NCI-H774 (cell line): ENCODE measurements at places on chromosomes 11 and 22.
A peak's percentile ranks its signal among the peaks of the same experiment; 100 is the strongest.

- no peak for DNase-seq
Observed at GRCh38 chr11:122769126-122769780, 69.0 kb upstream of the CRTAM start.

DNA sequence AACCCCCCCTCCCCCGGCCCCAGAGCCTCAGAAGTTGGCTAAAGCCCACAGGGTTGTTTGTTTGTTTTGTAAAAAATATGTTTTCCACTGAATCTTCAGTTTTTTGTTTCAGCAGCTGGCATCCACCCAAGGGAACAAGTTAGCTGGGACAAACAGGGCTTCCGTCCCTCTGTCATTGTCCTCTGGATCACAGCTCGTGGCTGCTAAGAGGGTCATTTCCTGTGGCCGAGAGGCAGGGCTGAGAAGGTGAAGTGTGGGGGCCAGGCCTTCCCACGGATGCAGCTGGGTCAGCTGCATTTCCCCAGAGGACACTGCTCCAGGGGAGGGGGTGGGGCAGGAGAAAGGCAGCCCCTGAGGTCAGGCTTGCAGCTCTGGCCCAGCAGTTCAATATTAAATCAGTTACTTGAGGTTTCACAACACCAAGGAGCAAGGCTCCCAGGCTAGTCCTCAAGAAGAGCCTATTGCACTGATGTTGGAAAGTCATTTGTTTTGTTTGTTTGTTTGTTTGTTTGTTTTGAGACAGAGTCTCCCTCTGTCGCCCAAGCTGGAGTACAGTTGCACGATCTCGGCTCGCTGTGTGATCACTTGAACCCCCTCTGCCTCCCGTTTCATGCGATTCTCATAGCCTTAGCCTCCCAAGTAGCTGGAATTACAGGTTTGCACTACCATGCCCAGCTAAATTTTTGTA is 34.4 kb upstream of the SMTN start:
- DNase-seq, result no peak

DNA sequence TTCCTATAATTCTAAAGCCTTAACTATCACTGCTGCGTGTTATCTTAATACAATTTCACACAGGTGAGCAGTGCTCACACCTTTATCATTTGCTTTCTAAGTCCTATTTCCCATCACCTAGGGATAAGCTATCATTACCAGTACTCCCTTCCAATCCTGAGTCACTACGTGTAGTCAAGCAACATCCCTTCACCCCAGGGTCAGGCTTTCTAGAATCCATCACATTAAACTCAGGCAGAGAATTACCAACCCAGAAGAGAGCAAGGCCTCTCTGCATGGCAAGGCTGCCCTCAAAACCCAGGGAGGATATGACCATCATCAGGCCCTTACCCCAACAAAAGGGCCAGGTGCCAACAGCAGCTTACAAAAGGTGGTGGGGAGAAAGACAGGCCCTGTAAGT is 9.8 kb downstream of the PACSIN2 start:
- DNase-seq, result no peak

DNA sequence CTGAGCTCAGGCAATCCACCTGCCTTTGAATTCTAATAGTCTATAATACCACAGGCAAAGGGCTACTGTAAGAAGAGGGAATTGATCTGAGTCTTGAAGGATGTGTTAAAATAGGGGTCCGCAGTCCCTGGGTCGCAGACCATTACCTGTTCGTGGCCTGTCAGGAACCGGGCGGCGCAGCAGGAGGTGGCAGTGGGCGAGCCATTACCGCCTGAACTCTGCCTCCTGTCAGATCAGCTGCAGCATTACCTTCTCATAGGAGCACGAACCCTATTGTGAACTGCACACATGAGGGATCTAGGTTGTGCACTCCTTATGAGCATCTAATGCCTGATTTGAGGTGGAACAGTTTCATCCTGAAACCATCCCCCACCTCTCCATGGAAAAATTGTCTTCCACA is 11.5 kb upstream of the TMEM123 start:
- no peak for DNase-seq

GRCh38 chr11:118264569-118265465 is 720 bp upstream of the MPZL2 start:
- DNase-seq, result no peak

DNA sequence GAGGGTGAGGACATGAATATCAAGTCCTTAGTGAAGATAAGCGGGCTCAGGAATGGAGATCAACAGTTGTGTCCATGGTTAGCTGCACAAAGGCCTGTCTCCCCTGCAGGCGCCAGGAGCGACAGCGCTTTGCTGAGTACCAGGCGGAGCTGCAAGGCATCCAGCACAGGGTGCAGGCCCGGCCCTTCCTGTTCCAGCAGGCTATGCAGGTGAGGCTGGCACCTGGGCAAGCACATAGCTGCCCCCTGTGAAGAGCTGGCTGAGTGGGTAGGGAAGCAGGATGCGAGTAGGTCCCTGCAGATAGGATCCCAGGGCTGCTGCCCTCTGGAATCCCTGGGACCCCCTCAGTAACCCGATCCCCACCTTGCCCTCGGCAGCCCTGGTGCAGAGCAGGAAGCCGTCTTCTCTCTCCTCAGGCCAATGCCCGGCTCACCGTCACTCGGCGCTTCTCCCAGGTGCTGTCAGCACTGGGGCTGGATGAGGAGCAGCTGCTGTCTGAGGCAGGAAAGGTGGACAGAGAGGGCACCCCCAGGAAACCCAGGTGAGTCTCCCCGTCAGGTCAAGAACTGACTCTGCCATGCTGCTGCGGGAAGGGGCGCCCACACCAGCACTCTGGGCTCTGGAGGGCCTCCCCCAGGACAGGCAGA is 2.6 kb upstream of the SART1 start:
- DNase-seq, result no peak

- DNase-seq, result peak; percentile 68
Observed at GRCh38 chr11:93287434-93287833, 43.1 kb upstream of the DEUP1 start.

GRCh38 chr11:102784380-102784779 is 4.0 kb upstream of the MMP10 start:
- DNase-seq, result no peak

GRCh38 chr11:32164836-32165235 is 74.0 kb downstream of the RCN1 start:
- no peak for DNase-seq

- DNase-seq, result no peak
Observed at GRCh38 chr11:108093128-108093904, 28.1 kb upstream of the ACAT1 start.

- DNase-seq, result no peak
Observed at GRCh38 chr11:35932121-35932520, 11.7 kb upstream of the LDLRAD3 start.

GRCh38 chr11:62122076-62122475 is 1.7 kb upstream of the INCENP start:
- no peak for DNase-seq

- peak; percentile 68 for DNase-seq
Observed at GRCh38 chr11:66856496-66857233, at the start of gene LRFN4. LRFN4 (plus strand) TSS chr11:66857064; CDS start chr11:66857745, 681 bp downstream.

DNA sequence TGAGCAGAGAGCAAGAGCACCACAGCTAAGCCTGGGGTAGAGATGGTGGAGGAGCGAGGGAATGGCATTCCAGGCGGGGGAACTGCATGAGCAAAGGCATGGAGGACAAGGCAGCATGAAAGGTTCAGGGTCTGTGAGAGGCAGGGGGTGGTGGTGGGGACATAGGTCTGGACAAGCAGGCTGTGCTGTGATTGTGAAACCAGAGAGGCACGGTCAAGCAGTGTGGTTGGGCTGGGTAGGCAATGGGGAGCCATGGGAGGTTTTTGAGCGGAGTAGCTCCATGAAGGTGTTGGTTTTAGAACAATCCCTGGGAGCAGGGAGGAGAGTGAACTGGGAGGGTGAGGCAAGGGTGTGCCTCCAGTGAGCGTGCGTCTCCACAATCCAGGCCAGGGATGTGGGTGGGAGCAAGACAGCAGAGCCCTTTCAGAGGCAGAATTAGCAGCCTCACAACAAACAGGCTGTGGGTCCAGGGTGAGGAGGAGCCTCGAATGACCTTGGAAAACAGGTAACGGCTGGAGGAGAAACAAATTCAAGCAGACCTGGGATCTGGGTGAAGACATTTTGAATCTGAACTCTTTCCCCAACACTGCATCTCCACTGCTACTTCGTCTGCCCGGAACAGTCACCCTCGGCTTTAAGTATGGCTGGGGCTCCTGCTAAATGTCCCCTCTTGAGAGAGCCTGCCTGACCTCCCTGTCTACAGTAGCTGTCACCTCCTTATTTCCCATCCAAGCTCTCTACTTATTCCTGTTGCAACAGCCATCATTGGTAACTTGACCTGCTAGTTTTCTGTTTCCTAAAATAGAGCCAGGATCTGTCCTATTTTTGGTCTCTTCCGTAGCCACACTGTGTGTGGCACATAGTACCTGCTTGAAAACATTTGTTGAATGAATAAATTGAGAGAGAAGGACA is 27.0 kb upstream of the TSPAN18 start:
- DNase-seq, result no peak
